ENCODE measurements at places on chromosomes 2 and 18.

GRCh38 chr2:32697156-32697555, 69.3 kb downstream of the TTC27 start:
- DNase-seq = no peak

DNA sequence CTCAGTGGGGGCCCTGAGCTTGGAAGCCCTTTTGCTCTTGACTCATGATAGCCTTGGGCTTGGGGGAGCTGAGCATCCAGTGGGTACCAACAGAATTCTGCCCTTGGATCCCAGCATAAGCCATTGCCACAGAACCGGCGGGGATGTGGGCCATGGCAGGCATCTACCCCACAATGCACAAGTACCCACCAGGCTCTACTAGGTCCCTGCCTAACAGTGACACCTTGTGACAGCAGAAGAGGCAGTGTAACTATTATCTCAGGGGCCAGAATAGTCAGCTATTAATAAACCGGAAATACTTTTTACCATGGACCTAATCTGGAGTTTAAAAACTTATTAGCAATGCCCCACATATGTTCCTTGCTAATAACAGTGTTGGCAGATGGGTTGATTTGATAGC, 397.2 kb downstream of the TMEM182 start:
- DNase-seq = no peak

DNA sequence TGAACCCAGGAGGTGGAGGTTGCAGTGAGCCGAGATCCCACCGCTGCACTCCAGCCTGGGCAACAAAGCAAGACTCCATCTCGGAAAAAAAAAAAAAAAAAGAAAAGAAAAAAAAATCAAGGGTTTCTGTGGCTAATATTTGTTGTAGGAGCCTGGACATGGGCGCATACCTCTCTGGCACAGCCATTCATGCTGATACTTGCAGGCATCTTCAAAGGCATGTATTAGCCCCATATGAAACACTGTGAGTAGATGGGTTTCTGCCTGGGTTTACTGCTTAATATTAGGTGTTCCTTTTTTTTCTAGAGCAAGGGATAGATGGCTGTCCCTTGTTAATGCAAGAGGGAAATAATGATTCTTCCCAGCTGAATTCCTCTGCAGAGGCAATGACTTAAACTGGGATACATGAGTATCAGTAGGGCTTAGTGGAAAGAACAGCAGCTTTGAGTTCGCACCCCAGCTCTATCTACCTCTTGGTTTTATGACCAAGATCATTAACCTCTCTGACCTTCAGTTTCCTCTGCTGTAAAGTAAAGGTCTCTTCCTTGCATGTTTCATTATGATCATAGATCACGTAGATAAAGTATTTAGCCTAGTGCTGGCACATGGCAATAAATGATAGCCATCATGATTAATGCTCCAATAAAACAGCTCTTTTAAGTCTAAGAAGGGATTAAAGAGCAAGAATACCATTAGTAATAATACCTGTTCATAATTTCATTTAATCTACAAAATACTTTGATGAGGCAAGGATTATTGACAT, 4.5 kb upstream of the ATL2 start:
- DNase-seq = no peak

- DNase-seq = no peak
These were observed 14.1 kb downstream of the EMX1 start for GRCh38 chr2:72931280-72931910.

DNA sequence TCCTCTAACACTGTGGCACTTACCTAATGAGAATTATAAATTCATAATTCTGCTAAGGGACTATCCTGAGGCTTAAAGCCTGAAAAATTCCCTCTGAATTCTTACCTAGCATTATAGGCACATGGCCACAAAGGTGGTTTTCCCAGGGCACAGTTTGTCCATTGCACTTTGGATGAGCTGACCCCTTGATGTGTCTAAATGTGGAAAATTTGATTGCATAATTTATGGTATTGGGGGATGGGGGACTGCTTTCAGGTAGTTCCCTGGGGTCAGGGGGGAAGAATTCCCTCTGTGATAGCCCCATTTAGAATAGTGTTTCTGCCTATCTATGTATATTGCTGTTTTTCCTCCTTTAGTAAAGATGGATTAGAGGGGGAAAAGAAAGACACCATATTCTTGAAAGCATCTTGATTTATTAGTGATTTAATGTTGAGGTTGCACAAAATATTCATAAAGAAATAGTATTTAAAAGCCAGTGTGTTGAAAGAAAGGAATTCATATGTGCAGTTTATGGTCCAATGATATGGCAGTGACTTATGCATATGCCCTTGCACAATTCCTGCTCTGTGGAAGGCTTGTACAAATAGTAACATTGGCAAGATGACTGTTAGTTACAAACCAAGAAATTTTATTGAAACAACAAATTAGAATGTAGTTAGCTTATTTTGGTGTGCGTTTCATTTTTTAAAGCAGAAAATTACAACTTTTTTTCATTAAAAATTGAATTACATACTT, 8.7 kb upstream of the HTR2B start:
- DNase-seq = no peak

GRCh38 chr18:7102131-7102530, 15.5 kb downstream of the LAMA1 start:
- DNase-seq = no peak

- no peak for DNase-seq
These were observed 21.7 kb upstream of the RAB11FIP5 start for GRCh38 chr2:73134471-73134870.

DNA sequence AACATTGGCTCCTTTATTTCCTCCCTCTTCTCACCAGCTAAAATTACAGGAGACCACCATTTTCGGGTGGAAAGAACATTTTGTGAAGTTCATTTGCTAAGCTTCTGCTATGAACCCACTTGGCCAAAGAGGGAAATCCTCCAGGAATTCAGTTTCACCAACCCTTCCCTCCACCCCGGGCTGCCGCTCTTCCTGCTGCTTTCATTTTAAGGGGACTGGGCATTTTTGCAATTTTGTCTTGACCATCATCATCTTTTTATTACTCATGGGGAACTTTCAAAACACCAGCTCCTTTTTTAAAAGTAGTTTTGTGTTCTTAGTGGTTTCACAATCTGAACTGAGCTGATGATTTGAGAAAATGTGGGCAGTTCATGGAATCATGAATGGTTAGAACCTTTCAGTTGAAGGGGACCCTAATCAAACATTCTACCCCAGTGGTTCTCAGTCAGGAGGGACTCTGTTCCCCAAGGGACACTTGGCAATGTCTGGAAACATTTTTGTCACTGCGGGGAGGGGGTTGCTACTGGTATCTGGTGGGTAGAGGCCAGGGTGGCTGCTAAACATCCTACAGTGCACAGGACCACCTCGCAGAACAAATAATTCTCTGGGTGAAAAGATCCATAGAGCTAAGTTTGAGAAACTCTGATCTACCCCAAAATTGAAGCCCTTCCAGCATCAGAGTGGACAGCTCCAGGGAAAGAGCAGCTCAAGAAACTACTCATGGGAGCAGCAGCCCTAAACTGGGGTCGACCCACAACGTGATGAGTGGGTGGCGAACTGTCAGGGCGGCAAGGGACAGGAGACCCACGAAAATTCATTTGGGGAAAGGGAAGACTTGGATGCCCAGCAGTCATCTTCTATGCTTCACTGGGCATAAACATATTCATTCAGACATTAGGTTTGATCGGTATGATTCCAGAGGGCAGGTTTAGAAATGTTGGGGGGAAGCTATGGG, 92.9 kb downstream of the ACKR3 start:
- DNase-seq = no peak

- DNase-seq = no peak
These were observed 43.0 kb downstream of the CENPO start for GRCh38 chr2:24836206-24836605.

DNA sequence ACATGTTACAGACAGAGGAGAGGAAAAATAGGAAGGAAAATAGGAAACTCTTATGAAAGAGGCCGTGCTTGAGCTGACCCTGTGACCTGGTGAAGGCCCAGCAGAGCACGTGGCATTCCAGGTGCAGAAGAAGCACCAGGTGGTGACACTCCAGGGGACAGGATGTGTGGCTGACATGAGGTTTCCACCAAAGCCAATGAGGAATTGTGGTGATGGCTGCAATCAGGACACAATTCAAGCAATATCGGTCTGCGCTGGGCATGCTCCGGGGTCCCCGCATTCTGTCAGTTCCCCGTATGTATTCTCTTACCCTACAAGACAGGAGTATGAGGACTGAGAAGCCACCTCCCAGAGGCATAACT, 504.2 kb downstream of the EIPR1 start:
- DNase-seq = no peak

DNA sequence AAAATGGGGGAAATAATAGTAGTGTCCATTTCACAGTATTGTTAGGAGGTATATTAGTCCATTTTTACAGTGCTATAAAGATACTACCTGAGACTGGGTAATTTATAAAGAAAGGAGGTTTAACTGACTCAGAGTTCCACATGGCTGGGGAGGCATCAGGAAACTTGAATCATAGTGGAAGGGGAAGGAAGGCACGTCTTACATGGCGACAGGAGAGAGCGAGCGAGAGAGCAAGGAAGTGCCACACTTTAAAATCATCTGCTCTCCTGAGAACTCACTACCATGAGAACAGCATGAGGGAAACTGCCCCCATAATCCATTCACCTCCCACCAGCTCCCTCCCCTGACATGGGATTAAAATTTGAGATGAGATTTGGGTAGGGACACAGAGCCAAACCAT, 23.4 kb downstream of the MGAT5 start:
- no peak for DNase-seq

DNA sequence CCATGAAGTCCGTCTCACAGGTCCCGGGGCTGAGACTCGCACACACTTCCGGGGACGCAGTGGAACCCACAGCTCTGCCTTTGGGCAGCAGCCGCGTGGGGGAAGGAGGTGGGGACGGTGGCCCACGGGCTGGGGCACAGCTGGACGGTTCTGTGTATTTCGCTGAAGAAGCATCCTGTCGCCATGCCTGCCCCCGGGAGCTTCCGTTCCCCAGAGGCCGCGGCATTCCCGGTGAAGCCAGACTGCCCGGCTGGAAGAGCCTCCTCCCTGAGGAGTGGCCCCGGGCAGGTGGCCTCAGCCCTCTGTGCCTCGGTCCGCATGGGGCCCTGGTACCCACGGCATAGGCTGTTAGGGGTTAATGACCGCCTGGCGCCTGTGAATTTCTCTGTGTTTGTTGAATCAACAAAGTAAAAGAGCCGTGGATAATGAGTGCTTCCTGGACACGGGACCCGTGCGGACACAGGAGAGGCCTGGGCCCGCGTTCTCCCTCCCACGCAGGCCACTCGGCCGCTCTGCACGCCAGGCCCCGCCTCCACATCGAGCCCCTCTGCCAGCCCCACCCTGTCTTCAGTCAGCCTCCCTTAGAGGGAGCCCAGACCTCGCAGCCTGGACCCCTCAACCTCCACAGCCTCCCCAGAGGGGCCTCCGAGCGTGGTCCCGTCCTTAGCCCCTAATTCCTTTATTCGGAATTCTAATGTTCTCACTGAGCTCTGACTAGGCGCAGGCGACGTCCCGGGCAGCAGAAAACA, 51.0 kb downstream of the KCNG2 start:
- DNase-seq = no peak

DNA sequence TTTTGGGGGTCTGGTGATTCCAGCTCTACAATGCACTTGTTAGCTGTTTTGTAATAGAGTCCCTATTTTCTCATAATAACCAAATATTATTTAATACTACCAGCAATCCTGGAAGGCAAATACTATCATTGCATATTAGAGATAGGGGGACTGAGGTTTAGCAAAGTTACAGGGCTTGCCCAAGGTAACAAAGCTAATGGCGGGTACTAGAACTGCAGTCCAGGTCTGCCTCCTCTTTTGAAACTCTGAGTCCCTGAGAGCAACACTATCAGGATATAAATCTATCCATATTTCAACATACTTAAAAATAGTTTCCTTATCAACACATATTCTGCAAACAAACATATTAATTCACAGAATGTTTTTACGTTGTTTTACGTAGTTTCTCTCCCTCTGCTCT, 235.5 kb upstream of the ACVR2A start:
- no peak for DNase-seq

- no peak for DNase-seq
These were observed 5.3 kb upstream of the RPL37A start for GRCh38 chr2:216493334-216493685.

- DNase-seq = no peak
These were observed 3.2 kb downstream of the TBC1D8 start for GRCh38 chr2:101147971-101148370.

DNA sequence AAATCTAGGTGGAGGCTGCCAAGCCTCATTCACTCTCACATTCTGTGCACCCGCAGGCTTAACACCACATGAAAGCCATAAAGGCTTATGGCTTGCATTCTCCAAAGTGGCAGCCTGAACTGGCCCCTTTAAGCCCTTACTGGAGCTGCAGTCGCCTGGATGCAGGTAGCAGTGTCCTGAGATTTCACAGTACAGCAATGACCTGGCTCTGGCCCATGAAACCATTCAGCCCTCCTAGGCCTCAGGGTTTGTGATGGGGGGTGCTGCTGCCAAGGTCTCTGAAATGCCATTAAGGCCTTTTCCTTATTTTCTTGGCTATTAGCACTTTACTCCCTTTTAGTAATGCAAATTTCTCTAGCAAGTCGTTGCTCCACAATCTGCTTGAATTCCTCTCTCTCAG, 48.6 kb downstream of the RNMT start:
- no peak for DNase-seq

- no peak for DNase-seq
These were observed 186.5 kb upstream of the RASGRP3 start for GRCh38 chr2:33289961-33290360.

- DNase-seq = no peak
These were observed 37.6 kb upstream of the MCM6 start for GRCh38 chr2:135913727-135914365.

GRCh38 chr2:43288417-43289305, 62.3 kb upstream of the ZFP36L2 start:
- DNase-seq = no peak

GRCh38 chr2:178764097-178764496, 43.1 kb downstream of the TTN start:
- no peak for DNase-seq

DNA sequence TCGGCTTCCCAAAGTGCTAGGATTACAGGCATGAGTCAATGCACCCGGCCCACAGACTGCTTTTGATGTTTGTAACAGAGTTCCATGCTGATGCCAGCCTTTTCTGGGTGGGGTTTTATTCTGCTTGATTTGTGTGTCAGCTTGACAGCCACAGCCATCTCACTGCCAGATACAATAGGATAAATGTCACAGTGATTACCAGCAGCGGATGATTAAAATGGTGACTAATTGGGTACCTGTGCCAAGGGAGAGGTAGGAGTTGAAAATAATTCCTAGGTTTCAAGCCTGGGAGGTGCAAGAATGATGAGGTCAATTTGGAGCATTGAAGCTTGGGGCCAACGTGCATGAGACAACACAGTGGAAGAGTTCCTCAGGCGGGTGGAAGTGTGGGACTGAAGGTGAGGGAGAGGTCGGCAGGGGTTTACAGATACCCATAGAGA, 39.4 kb downstream of the SH2D6 start:
- DNase-seq = no peak

GRCh38 chr2:122101319-122101718, 345.9 kb downstream of the TSN start:
- no peak for DNase-seq

GRCh38 chr2:85954192-85954589, 65.4 kb upstream of the ST3GAL5 start:
- DNase-seq = no peak

DNA sequence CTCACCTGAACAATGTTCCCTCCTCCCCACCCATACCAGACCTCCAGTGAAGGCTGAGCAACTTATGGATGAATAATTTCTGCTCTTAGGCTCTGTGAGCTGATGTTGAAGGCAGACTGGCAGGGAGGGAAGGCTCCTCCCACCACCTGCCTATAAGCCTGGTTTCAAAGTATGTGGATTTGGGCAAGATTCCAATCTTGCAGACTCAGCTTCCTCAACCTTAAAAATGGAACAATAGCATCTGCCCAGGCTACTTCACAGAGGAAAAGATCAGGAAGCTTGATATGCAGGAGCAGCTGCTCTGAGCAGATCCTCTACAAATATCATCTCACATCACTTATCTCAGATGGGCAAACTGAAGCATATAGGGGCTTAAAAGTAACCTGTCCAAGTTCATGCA, 112.2 kb downstream of the ZFP36L2 start:
- DNase-seq = no peak
